H1 (cell line): ENCODE measurements at places on chromosomes 3 and 15.

- DNase-seq, result no peak
These were observed 53.5 kb upstream of the TEX264 start for GRCh38 chr3:51617597-51617996.

DNA sequence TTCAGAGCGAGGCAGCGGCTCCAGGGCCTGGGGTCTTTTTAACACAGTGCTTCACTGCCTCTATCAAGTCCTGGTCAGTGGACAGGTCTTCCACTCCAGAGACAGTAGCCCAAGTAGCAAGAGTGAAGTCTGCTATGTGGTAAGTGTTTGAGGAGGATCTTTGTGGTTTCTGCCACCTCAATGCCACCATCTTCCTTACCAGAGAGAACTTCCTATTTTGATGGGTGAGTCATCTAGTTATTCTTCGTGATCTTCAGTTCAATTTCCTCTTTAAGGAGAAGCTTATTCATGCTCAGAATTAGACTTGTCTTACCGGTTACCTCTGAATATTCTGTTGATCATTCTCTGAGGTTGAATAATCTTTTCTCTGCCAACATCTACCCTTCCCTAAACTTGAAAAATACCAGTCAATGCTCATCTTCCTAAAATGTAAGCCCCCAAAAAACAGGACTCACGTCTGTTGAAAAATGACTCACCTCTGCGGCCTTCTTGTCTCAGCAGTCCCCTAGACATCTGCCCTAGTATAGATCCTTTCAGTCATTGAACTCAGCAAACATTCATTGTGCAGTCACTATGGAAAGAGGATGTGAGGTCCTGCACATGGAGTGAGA lies 32.2 kb upstream of the BCL6 start:
- DNase-seq, result no peak

GRCh38 chr15:74789171-74789631 lies 7.3 kb downstream of the CSK start:
- no peak for DNase-seq

DNA sequence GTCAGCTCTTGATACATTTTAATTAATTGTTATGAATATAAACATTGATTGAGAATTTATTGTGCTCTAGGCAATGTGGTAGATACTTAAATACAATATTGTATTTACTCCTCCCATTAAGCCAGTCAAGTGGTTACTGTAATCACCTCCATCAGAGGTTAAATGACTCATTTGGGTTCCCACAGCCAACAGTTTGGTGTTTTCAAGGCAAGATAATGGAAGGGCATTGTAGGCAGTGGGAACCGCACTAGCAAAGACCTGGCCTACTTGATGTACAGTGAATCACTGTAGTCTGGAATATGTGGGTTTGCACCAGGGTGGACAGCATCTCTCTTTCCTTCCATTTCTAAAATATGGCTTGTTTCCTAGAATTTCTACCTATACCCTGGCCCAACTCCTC lies 127.4 kb downstream of the EDEM1 start:
- DNase-seq, result no peak

DNA sequence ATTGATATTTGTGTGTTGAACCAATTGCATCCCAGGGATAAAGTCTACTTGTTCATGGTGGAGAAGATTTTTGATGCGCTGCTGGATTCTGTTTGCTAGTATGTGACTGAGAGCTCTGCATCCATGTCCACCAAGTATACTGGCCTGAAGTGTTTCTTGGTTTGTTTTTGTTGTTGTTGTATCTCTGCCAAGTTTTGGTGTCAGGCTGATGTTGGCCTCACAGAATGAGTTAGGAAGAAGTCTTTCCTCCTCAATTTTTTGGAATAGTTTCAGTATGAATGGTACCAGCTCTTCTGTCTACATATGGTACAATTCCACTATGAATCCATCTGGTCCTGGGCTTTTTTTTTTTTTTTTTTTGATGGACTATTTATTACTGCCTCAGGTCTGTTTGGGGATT lies 50.9 kb upstream of the OSTN start:
- no peak for DNase-seq

DNA sequence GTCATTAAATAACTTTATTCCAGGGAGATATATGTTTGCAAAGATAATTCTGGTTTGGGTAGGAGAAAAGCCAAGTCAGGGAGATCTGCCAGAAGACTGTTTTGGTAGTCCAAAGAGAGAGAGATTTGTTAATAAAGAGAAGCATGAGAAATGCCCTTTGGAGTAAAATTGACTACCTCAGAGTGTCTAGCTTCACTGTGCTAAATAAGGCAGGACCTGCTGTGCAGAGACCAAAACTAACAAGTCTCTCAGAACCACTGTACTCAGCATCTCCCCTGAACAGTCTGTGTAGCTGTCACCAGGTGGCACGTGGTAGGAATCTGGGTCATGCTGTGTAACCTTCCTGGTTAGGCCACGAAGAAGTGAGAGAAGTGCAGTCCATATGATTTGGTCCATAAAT lies 31.6 kb upstream of the SLC35G2 start:
- DNase-seq, result no peak

DNA sequence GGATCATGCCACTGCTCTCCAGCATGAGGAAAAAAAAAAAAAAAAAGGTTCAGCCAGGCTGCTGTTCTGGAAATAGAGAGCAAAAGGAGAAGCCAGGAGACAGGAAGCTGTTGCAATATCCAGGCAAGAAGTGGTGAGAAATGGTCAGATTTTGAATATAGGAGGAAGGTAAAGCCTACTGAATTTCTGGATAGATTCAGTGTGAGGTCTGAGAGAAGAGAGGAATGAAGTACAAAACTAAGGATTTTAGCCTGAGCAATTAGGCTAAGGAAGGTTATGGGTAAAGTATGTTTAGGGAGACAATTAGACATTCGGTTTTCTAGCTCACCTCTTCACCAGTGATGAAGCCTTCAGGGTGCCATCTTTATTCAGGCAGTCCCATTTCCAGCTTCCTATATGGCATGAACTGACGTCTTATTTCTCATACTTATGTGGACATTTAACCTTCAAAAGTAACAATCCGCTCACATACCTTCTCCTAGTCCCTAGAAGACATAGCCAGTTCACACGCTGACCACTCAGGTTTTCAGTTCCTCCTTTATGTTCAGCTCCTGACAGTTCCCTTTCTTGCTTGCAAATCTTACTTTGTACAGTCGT lies 57.2 kb downstream of the KIF9 start:
- DNase-seq, result no peak

GRCh38 chr3:138038725-138039462 lies 28.9 kb downstream of the CLDN18 start:
- no peak for DNase-seq

GRCh38 chr3:172675441-172676193 lies 35.2 kb downstream of the NCEH1 start:
- DNase-seq, result no peak

GRCh38 chr3:124886168-124887056 lies 753 bp downstream of the ITGB5 start:
- DNase-seq, result no peak

DNA sequence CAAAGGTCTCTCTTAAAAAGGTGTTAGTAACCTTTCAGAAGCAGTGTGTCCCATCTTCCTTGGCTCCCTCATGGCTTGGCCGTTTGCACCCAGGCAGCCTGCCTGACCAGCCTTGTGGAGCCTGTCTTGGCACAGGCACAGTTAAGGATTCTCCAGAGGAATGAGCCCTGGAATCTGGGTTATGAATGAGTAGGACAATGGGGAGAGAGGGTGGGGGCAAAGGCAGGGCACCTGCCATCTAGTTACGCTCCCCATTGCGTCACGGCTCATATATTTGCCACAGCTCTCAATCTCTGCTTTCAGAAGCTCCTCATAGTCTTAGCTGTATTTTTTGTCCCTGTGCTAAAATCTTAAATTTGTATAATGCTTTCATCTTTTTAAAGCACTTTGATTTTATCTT lies 50.6 kb downstream of the WDR76 start:
- no peak for DNase-seq

DNA sequence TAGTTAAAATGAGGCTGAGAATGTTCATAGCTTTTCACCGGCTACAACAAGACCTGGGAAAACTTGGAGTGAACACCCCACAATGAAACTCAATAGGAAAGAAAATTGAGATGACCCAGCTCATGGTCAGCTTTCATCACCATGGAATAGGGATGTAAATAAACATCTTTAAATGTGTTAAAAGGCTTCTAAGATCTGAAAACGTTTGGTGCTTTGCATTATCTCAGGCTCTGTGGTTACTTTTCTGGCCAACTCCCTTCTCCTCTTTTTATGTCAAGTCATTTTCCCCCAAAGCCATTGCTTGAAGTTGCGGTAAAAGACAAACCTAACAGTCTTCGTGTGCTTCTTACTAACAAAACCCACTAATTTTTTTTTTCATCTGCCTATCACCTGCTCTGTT lies 195.8 kb downstream of the MECOM start:
- no peak for DNase-seq

DNA sequence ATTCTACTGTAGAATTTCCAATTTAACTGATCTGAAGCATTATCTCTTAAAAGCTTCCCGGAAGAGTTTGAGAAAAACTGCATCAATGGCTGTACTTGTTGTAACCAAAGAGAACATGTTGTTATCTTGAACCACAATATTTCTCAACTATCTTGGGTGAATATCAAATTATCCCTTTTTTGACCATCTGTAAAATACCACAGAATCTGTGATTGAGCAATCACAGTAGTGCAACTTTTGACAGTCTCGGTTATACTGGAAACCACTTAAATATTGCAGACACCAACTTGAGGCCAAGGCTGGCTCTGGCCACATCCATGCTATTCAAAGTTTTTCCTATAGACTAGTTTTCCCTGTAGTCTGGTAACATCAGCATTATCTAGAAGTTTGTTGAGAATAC lies 842.8 kb upstream of the EPHA6 start:
- no peak for DNase-seq

DNA sequence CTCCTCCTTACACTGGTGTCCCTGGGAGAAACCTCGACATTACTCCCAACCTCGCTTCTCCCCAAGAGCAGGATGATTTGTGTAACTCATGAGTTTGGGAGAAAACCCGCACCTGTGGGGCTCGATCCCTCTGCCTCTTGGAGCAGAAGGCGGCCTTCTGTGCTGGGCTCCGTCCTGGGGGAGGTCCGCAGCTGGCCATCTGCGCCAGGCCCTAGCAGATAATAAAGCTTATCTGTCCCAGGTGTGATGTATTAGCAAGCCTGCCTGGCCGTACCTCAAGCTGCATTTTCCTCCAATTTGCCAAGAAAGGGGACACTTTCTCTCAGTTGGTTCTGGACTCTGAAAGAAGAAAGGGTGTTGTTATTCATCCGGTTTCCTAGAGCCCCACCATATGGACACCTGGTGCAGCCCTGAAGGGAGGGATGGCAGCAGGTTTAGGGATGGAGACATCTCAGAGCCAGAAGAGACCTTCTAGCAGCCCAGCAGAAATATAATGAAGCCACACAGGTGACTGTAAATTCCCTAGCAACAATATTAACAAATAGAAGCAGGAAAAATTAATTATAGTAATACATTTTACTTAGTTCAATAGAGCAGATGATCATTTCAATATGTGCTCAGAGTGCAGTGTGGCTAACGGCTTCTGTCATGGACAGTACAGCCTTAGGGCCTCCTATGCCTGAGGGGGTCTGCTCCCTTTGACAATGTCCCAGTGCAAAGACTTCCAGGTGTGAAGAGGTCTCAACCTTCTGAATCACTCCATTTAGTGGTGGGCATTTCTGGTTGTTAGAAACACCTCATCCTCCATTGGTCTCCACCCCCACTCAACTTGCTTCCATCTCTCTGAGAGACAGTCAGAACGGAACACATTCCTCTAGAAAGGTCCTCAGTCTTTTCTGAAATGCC lies 94.8 kb downstream of the CPN2 start:
- DNase-seq, result no peak

DNA sequence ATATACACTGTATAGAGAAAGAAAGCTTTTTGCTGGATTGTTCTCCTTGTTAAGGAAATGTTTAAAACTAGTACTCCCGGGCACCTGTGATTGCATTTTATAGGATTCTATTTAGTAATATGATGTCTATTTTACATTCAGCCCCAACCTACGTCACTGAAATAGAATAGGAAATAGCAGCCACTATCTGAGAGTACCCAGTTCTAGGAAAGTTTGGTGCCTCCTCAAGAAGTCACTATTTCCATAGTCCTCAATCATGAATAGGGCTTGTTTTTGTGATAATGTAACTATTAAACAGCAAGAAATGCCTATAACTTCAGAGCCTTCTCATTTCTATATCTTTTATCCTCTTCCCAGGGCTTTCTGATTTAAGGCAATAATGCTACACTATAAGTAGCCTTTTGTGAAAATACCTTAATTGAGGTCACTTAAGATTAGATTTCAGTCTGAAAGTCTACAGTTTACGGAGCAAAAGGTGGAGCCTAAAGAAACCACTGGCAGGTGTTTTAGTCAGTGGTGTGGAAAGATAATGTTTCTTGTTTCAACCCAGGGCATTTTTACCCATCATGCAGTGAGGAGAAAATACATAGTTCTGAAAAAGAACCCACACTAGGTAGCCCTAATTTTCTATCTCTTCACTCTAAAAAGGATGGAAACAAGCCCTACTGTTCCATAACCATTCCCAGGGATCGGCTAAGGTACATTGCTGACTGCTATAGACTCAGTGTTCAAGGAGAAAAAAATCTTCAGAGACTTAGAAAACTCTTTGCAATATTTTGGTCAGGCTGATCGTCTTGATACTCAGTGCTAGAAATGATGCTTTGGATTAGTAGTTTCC lies 38.7 kb downstream of the TIGIT start:
- no peak for DNase-seq

GRCh38 chr3:189457201-189457607 lies 174.0 kb upstream of the TP63 start:
- DNase-seq, result no peak

DNA sequence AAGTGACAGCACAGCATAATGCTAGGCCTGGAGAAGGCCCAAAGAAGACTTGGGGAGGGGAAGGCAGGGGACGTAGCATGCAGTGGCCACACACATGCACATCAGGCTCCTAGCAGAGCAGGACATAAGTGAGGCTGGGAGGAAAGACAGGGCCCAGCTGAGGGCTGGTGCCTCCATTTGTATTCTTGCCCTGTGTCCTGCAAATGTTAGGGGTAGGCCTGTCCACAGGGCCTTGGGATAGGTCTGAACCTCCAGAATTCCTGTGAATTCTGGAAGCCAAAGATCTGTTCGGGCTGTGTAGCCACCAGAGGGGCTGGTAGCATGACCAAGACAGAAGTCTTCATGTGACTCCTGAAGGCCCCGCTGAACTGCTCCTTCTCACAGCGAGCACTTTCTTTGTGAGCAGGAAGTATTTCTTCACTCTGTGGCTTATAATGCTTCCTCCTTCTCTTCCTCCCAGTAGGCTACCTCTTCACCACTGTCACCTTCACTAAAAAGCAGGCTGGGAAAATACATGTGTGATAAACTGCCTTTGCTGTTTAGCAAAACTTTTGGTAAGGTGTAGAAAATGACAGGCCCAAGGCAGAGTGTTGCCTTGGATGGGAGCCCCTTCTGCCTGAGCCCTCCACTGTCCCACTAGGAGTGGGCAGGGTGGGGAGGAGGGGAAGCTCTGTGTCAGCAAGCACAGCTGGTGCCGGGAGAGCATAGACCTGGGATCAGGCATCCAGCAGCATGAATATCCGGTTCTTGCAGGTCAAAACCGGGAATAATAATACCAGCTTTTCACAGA lies 8.4 kb downstream of the CERS3 start:
- no peak for DNase-seq

- DNase-seq, result no peak
These were observed 44.0 kb downstream of the IDH2 start for GRCh38 chr15:90058308-90058707.

GRCh38 chr15:80169768-80170357 lies 17.1 kb downstream of the FAH start:
- no peak for DNase-seq

GRCh38 chr3:149472030-149472797 lies 2.3 kb upstream of the TM4SF4 start:
- no peak for DNase-seq

- DNase-seq, result no peak
These were observed 30.3 kb downstream of the IL12A start for GRCh38 chr3:160018959-160019358.

GRCh38 chr3:73734211-73735089 lies 109.7 kb upstream of the PDZRN3 start:
- DNase-seq, result no peak
